GM19239 (cell line): ENCODE measurements at places on chromosomes 7 and 10.

- DNase-seq, result no peak
These were observed 20.8 kb upstream of the NMT2 start for GRCh38 chr10:15189133-15189885.

GRCh38 chr7:133794479-133794878 lies 332.7 kb upstream of the LRGUK start:
- no peak for DNase-seq

DNA sequence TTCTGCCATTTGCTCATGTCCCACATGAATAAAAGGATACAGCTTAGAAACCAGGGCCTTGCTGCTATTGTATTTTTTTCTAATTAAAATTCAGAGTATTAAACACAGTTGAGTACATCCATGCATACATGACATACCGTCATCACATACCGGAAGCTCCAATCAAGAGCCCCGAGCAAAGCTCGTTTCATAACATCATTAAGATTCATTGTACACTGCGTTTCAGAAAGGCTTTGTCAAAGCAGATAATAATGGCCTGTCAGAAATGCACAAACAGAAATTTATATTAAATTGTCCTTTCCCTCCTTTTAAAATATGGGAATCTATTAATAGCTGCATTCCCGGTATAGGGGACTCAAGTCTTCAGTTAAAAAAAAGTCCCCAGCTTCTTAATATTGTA lies 103.4 kb downstream of the PRTFDC1 start:
- DNase-seq, result no peak

DNA sequence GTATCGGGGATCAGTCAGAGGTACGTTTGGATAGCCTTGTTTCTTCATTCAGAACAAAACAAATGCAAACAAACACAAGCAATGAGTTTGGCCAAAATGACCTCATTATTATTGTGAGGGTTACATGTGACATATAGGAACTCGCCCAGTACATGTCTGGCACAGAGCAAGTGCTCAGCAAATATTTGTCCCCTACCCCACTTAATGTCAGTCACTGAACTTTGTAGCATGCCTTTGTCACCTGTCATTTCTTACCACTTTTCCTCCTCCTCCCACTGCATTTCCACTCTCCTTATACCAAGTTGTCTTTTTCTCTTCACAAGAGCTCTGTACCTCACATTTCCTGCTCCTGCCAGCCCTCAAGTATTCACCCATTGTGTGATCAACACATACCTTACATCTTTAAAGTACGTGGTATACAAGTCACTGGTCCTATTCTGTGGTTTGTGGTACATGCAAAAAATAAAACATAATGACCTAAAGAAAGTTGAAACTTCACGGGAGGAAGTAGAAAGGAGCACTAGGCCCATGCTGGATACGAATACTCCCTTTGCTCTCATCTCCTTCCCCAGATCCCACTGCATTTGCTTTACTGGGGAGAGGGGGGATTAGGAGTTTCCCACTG lies 236.0 kb downstream of the INHBA start:
- no peak for DNase-seq
